Activated CD4-positive, CD25-positive, alpha-beta regulatory T cell (primary cell): ENCODE measurements at places on chromosomes 4 and X.

DNA sequence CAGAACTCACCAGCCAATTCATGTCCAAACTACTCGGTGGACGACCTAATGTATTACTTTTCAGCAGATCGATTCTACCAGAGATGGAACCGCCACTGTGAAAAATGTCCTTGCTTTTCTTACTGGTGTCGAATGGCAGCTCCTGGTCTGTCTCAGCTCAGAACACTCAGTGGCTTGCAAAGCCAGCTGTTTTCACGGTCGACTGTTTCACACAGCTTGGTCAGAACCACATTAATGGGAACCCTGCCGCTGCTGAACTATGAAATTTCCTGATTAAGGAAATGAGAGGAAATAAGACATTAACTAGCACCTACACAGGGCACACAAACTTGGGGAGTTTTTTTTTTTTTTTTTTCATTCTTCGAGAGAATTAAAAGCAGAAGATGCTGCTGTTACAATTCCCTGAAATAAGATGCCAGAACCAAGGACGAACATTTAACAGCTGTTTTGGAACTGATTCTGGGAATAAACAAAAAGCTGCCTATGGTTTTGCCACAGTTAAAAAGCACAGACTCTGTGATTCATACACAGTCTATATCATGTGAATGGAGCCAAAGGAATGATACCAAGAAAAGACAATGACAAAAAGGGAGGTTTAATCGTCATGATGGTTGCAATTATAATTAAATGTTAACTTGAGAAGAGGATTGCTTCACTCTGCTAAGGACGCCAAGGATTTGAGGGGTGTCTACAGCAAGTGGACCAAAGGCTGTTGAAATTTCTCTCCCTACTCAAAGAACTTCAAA, 31.3 kb downstream of the SUPT20HL2 start:
- no peak for DNase-seq

GRCh38 chr4:898869-899555, 33.1 kb downstream of the GAK start:
- DNase-seq = no peak

- no peak for DNase-seq
Observed at GRCh38 chr4:13733817-13734216, 106.3 kb upstream of the BOD1L1 start.

GRCh38 chr4:158728236-158728635, 5.0 kb upstream of the PPID start:
- DNase-seq = no peak

DNA sequence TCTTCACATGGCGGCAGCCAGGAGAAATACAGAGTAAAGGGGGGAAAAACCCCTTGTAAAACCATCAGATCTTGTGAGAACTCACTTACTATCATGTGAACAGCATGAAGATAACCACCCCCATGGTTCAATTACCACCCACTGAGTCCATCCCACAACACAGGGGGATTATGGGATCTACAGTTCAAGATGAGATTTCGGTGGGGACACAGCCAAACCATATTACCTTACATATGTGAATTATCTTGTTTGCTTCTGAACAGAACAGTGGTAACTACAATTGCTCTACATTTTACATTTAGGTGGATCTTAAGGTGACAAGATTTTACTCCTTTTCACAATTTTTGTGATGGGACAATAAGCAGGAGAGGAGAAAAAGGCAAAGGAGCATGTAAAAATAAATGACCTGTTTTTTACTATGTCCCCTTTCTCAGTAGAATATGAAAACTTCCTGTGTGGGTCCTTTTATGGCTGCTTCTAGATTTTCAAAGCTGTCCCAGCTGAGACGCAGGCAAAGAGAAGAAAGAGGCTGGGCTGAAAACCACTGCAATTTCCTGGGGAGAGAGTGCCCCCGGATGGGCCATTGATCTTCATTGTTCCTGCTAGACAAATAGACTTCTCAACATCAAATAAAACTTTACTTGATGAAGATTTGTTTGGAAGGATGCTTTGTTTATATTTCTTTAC, 45.9 kb upstream of the PGM2 start:
- DNase-seq = peak; percentile 5

- DNase-seq = no peak
Observed at GRCh38 chr4:141853091-141853764, 216.8 kb downstream of the IL15 start.

DNA sequence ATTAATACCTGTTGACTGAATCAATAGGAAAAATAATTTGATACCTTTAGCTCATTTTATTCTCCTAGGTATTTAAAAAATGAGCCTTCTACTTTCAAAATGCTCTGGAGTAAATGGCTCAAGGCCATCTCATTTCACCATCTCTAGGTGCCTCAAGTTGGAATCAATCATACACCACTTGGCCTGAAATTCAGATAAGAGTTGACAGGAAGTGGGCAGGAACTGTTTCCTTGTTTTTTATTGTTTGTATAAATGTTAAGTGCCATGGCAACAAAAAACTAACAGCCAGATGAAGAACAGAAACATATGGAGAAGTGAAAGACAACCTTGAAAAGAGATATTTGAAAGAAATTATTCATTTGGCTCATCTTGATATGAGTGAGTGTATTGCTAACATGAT, 12.4 kb downstream of the LIMCH1 start:
- DNase-seq = no peak

- no peak for DNase-seq
Observed at GRCh38 chr4:109820563-109820962, 5.0 kb downstream of the GAR1 start.
